ENCODE measurements at places on chromosomes 7 and 10.

- no peak for DNase-seq
These were observed 75.7 kb downstream of the AKR1D1 start for GRCh38 chr7:138151731-138152577.

- no peak for DNase-seq
These were observed 96.6 kb downstream of the SNX10 start for GRCh38 chr7:26388256-26388655.

GRCh38 chr7:148458263-148458662 lies 132.3 kb upstream of the C7orf33 start:
- DNase-seq: no peak

DNA sequence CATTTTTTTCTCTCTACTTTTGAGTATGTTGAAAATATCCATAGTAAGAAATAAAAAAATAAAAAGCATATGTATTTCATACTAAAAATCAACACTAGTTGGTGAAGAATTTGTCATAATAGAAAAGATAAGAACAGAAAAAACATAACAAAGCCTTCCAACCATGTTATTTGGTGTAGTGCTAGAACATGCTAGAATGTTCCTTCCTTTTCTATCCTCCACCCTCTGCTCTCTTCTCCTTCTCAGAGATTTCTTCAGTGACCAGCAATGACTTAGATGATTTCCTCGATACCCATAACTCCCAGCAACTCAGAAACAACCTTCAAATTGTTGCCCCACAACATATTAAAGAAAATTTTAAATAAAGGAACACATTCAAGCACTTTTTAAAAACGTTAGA lies 2.6 kb downstream of the ZC3HAV1 start:
- no peak for DNase-seq

GRCh38 chr10:80280071-80280800 lies 9.2 kb downstream of the MAT1A start:
- no peak for DNase-seq

GRCh38 chr7:94011714-94012353 lies 7.7 kb upstream of the BET1 start:
- no peak for DNase-seq

GRCh38 chr7:151120896-151121295 lies 34.6 kb downstream of the AGAP3 start:
- DNase-seq: no peak

Data from coronary artery (tissue), 2 donors.